ENCODE measurements at places on chromosomes 1 and 21.

GRCh38 chr1:15916417-15916816, 59.5 kb downstream of the ZBTB17 start:
- DNase-seq: no peak

DNA sequence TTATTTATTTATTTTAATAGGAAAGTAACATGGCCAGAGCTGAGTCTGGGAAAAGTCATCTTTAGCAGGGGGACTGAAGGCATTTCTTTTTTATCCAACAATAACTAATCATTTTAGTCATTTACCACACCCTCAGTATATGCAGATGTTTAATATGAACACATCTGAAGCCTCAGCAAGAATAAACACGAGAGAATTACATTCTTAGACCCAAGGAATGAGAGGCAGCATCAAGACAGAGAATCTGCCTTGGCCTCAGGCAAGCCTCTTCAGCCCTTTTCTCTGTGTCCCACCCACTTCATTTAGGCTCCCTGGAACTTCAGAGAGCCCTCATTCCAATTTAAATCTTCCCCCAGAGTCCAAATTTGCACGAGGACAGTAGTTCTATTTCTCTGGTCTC, 17.0 kb upstream of the IGSF3 start:
- DNase-seq: no peak

GRCh38 chr1:10613340-10613739, 138.6 kb downstream of the PEX14 start:
- no peak for DNase-seq

DNA sequence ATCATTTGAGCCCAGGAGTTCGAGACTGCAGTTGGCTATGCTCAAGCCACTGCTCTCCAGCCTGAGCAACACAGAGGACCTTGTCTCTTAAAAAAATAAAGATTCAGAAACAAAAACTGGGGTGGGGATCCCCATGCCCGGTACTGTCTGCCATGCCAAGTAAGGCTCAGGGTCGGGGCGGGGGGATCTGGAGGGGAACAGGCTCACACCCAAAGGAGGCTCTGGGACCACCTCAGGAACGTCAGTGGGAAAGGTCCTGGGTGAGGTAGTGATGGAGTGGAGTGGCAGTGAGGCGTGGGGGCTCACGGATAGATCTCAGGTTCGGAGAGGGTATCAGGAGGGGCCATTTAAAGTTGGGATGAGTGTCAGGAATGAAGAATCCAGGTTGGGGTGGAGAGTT, 765 bp upstream of the S100A4 start:
- no peak for DNase-seq

DNA sequence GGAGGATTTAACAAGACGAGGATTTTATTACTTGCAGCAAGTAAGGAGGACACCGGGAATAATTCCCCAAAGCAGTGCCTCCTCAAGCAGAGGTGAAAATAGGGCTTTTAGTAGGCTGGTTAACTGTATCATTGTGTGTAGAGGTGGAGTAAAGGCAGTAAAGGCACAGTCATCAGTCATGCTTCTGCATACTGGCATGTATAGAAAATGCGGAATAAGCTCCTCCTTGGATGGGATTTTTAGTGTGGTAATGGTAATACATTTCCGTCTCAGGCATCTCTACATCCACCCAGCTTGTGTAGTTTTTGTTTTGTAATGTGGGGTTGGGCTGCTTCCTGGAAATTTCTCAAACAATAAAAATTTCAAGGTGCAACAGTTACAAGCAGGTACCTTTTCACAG, 27.4 kb upstream of the GPR25 start:
- no peak for DNase-seq

- DNase-seq: no peak
These were observed 17.1 kb downstream of the OSCP1 start for GRCh38 chr1:36433102-36433501.

- DNase-seq: no peak
These were observed 37.6 kb downstream of the MCOLN2 start for GRCh38 chr1:84959294-84959693.

Data from cerebellar nuclear complex (tissue), 1 donor.